ENCODE measurements at places on chromosomes 1 and 21.

- DNase-seq, result no peak
These were observed 447.5 kb downstream of the NEGR1 start for GRCh38 chr1:71834601-71835441.

DNA sequence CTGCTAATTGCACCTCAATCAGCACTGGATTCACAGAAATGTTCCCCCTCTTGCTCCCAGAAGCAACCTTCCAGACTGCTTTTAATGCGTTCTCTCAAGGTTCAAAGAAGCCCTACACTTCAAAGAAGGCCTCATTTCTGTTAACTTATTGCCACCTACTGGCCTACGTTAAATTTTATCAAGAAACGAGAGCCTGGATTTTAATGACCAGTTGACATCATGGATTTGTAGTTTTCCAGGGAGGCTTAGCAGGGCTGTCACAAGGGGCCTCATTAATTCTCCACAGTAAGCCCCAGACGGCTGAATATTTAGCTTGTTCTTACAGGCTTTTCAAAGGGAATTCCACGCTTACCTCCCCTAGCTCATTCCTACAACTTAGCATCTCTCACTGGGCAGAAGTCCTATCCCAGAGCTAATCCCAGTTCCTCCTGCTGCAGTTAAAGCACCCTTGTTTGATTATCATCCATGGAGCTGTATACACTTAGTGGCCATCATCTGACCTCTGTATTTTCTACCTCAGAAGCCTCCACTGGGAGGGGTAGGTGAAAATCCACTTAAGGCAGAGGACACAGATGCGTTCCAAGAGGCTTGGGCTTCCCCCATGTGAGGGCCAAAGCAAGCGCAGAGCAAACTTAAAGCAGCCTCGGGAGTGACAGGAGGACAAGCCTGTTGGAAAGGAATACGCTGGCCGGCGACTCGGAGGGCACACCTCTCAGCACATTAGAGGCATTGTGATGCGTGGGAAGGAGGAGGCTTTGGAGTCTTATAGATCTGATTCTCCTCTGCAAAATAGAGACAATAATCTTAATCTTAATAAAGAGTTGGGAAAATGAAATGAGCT is 32.2 kb upstream of the CYP4X1 start:
- DNase-seq, result no peak

- no peak for DNase-seq
These were observed 48.6 kb upstream of the EXO1 start for GRCh38 chr1:241799416-241799815.

DNA sequence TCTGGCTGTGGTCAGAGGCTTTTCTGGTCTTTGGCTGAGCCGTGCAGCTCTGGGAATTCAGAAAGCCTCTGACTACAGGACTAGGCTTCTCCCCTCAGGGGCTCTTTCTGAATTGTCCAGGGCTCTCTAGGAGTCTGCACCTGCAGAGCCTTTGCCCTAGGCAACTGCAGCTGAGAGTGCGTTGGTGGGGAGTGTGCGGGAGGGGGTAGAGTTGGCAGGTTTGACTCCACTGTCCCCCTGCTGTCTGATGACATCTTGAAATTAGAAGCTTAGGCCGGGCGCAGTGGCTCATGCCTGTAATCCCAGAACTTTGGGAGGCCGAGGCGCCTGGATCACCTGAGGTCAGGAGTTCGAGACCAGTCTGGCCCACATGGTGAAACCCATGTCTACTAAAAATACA is 32.9 kb downstream of the KIAA1614 start:
- no peak for DNase-seq

DNA sequence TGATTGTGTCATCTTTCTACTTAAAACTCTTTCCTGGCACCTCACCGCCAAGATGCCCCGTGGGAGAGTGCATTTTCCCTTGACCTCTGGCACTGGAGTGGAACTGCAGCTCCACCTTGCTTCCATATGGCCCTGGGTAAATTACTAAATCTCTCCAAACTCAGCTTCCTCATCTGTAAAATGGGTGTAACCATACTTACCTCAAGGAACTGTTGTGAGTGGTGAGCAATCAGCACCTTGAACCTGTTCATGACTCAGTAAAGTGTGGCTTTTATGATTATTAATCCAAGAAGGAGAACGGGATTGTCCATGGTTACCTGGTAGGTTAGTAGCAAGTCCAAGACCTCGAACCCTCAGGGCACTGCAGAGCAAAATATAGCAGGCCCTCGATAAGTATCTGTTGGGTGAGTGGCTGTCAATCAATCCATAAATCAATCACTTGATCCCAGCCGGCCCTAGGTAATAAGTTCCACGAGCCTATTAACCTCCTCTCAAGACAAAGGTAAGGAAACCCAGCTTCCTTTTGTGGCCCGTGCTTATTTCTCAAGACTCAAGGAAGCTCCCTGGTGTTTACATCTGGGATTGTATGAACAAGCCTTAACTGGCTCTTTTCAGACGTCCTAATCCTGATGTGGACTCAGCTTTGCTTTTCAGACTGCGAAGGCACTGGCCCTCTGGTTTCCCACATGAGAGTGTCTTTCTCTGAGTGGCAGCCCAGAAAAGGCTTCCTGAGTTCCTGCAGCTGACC is 114.0 kb upstream of the GJB5 start:
- no peak for DNase-seq

DNA sequence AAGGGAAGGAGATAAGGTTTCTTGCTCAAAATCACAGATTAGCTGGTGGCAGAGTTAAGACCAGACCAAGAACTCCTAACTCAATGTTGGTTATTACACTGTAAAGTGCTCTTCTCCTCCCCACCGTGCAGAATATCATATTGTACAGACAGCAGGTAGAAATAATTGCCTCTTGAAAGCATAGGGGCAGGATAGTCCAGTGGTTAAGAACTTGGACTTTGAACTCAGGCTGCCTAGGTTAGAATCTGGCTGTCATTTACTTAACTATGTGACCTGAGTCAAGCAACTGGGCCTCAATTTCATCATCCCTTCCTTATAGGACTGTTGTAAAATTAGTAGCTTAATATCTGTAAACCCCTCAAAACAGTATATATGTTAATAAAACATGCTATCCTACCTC is 114.9 kb upstream of the HIVEP3 start:
- no peak for DNase-seq

DNA sequence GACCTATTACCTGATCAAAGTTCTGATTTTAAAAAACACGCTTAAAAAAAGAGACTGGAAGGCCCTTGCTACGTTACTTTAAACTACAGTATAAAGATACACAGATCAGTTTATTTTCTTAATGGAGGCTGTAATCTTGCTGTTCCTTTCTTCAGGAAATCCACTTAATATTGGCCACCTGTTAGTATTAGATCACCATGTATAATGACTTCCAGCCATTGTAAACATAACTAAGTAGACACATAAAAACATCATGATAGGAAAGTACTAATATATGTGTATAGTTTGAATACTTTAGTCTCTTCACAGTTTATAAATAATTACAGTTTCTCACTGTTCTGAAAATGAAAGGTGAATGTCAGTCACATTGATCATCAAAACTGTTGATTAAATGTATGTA is 68.6 kb downstream of the ADGRL2 start:
- DNase-seq, result no peak

DNA sequence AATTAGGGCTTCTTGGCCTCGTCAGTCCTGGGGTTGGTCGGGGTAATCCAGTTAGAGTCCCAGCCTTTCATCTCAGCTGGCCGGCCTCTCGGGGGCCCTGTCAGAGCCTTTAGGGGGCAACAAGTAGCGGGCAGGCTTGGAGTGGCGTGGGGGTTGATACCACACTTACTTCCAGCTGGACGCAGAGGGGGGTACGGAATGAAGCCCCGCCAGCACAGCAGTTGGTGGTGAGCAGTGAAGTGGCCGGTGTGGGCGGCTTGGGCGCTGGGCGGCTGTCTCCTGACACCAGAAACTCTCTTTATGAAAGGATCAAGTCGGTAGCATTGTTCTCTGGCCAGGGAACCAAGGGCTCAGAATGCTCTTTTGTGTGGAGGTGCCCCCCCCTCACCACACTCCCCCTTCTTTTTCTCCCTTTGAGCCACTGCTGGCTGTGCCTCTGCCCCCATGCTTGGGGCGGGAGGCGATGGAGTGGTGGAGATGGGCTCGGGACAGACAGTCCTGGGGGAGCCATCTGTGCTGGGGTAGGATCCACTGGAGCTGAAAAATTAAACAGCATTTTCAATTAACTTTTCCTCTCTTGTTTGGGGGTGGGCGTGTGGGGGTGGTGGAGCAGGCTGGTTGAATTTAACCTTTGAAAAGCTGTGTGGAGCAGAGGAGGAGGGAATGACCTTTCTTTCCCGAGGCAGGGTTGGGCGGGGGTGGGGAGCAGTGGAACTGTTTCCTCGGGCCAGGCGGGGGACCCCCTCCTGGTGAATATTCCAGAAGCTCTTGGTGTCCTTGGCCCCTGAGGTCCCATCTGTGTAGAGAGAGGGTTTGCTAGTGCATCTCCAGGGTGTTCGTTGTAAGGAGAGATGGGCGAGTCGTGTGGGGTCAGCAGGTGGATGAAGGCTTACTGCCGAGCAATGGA is 102.7 kb downstream of the RNF220 start:
- DNase-seq, result no peak
